Trophoblast cell (in vitro differentiated cells and primary cell): ENCODE measurements at places on chromosomes 5 and 9.

DNA sequence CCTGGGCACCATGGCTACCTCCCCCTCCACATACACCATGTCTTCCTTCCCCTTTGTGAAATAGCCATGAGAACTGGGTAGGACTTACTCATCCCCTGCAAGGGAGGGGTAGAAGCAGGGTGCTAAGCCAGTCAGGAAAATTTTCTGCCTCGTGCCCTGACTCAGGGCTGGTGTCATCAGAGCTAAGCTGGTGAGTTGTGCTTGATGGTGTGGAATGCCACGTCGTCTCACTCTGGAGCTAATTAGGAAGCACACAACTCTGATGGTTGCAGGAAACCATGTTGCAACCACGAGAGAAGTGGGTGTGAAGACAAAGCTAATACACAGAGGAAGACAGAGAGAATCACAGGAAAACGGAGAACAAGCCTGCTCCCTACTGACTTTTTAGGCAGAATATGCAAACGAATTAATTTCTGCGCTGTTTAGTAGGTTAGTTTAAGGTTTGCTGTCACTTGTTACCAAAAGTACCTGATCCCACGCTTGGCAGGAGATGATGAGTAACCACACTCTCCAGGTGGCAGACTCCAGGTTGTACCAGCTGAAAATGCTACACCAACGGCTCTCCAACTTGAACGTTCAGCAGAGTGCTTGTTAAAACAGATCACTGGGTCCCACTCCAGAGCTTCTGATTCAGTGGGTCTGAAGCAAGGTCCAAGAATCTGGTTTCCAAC is 54.5 kb downstream of the STK10 start:
- no peaks in the 10 kb centered on the region for H3K27me3 ChIP-seq
- no peak overlapping the region for H3K4me3 ChIP-seq
- H3K27ac ChIP-seq = no peak overlapping the region
- DNase-seq = peak; percentile 97

- no peaks in the 10 kb centered on the region for H3K36me3 ChIP-seq
- no peak overlapping the region for H3K4me3 ChIP-seq
- H3K27ac ChIP-seq = no peak overlapping the region
- no peaks in the 10 kb centered on the region for H3K27me3 ChIP-seq
- DNase-seq = peak; percentile 5
These were observed 417.4 kb downstream of the CETN3 start for GRCh38 chr5:89992201-89992600.

DNA sequence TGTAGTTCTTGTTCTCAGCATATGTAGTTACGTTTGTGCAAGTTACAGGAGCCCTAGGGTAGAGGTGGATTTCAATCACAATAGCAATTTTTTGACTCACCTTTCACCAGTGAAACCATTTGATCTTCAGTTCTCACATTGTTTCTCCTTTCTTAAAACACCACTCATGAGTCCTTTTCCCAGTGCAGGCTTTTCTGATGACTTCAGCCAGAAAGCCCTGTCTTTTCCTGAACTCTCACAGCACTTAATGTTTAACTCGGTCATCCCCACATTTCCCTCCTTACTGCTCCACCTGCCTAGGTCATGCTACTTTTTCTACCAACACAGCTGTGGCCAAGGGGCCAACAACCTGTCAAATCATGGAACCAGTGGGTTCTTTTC is 37.9 kb downstream of the ARHGEF28 start:
- no peak for DNase-seq
- no peaks in the 10 kb centered on the region for H3K4me1 ChIP-seq
- H3K27ac ChIP-seq = no peak overlapping the region
- no peaks in the 10 kb centered on the region for H3K36me3 ChIP-seq

GRCh38 chr9:136312436-136312835 is 8.5 kb upstream of the CCDC187 start:
- no peak overlapping the region for H3K27ac ChIP-seq
- no peaks in the 10 kb centered on the region for H3K36me3 ChIP-seq
- DNase-seq = no peak
- no peaks in the 10 kb centered on the region for H3K27me3 ChIP-seq
- H3K4me3 ChIP-seq = no peak overlapping the region
- H3K4me1 ChIP-seq = no peaks in the 10 kb centered on the region

- no peaks in the 10 kb centered on the region for H3K36me3 ChIP-seq
- DNase-seq = peak; percentile 21
- H3K4me1 ChIP-seq = peaks cover 7% of the 10 kb centered on the region
- H3K27me3 ChIP-seq = no peaks in the 10 kb centered on the region
- no peak overlapping the region for H3K4me3 ChIP-seq
- no peak overlapping the region for H3K27ac ChIP-seq
These were observed 66.6 kb downstream of the ZNF474 start for GRCh38 chr5:122195802-122196394.

DNA sequence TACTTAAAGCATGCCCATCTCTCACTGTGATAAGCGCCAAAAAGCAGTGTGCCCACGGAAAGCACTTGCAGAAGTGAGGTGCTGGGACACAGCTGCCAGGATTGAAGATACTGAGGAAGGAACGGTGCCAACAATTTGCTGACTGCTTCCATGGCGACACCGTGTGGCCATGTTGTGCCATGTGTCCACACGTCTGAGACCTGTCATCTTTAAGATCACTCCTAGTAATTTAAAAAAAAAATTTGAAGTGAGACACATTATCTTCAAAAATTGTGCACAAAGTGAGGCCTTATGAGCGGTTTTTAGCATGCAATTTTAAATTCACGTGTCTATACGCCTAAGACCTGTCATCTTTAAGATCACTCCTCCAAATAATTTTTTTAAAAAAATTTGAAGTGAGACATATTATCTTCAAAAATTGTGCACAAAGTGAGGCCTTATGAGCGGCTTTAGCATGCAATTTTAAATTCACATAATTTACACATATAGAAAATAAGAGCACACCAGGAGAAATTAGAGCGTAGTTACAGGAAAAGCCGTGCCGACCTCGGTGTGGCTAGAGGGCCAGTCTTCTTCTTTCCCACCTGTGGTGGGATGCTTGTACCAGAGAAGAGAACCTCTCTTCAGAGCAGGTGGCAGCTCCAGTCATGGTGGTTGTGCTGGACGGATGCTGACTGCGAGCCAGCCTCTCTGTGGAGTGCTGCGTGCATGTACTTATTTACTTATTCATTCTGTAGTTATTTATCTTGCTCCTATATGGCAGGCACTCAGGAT is 21.4 kb upstream of the FLT4 start:
- peaks cover 3% of the 10 kb centered on the region for H3K4me1 ChIP-seq
- H3K36me3 ChIP-seq = no peaks in the 10 kb centered on the region
- H3K27me3 ChIP-seq = peaks cover 16% of the 10 kb centered on the region
- no peak overlapping the region for H3K4me3 ChIP-seq

DNA sequence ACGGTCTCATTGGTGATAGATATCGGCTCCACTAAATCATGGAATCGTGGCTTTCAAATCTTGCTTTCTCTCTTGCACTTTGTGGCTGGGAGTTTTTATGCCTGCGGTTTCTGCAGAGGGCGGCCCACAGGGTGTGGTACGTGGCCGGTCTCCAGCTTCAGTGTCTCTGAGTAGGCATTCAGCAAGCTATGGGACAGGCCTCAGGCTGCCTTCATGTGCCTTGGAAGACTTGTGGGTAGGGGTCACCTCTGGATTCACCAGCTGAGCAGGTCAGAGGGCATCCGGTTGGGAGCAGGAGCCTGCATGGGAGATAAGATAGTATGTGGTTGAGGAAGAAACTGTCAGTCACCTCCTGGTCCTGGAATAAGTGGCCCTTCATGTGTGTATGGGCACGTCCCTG is 47.7 kb downstream of the AMBP start:
- DNase-seq = no peak
- H3K4me3 ChIP-seq = no peak overlapping the region
- H3K4me1 ChIP-seq = no peaks in the 10 kb centered on the region
- H3K27me3 ChIP-seq = no peaks in the 10 kb centered on the region

GRCh38 chr5:172245703-172246125 is 37.9 kb downstream of the UBTD2 start:
- no peak for DNase-seq
- no peaks in the 10 kb centered on the region for H3K27me3 ChIP-seq
- no peak overlapping the region for H3K27ac ChIP-seq
- no peak overlapping the region for H3K4me3 ChIP-seq

GRCh38 chr9:95874303-95874988 is 1.0 kb upstream of the ERCC6L2 start:
- H3K36me3 ChIP-seq = peaks cover 2% of the 10 kb centered on the region
- H3K4me3 ChIP-seq = peak overlapping the region; percentile 86
- no peak for DNase-seq
- H3K27ac ChIP-seq = no peak overlapping the region

DNA sequence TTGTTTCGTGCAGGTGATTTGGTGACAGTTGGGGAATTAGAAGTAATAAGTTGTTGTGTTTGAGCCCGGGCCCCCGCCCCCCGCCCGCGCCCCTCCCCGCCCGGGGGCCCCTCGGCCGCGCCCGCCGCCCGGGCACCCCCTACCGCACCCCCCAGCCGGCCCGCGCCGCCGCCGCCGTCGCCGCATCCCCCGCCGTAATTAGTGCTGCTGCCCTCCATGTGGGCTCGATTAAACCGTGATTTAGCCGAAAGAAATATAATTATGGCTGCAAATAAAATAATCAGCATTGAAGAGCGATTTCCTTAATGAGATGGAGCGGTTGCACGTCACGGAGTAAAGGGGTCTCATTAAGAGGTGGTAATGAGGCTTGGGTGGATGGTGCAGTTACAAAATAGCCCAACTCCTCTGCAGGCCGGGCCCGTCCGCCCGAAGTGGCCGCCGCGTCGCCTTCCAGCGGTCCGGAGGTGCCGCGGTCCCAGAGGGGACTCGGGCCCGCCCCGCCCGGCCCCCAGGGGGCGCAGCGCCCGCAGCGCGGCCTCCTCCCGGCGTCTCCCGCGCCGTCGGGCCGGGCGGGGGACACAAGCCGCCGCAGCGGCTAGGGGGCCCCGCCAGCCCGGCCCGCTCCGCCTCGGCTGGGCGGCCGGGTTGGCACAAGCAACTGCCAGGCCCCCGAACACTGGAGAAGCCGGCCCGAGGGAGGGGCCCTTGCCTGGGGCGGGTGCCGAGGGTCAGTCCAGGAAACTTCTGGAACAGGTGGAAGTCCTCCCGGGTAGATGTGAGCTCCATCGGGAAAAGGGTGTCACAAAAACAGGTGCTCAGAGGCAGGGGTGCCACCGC is 6.9 kb upstream of the OTP start:
- peaks cover 61% of the 10 kb centered on the region for H3K27me3 ChIP-seq
- no peaks in the 10 kb centered on the region for H3K4me1 ChIP-seq
- H3K36me3 ChIP-seq = no peaks in the 10 kb centered on the region
- H3K27ac ChIP-seq = no peak overlapping the region
- no peak overlapping the region for H3K4me3 ChIP-seq

- no peaks in the 10 kb centered on the region for H3K4me1 ChIP-seq
- H3K27me3 ChIP-seq = no peaks in the 10 kb centered on the region
- no peak overlapping the region for H3K4me3 ChIP-seq
- DNase-seq = no peak
- no peaks in the 10 kb centered on the region for H3K36me3 ChIP-seq
- H3K27ac ChIP-seq = no peak overlapping the region
These were observed 1020.7 kb downstream of the PTPRD start for GRCh38 chr9:9592104-9592503.

GRCh38 chr5:30103052-30103451 is 1090.4 kb upstream of the CDH6 start:
- no peak for DNase-seq
- H3K27me3 ChIP-seq = no peaks in the 10 kb centered on the region
- H3K4me1 ChIP-seq = no peaks in the 10 kb centered on the region
- H3K4me3 ChIP-seq = no peak overlapping the region
- H3K27ac ChIP-seq = no peak overlapping the region
